Fibroblast of skin of back (primary cell): ENCODE measurements at places on chromosomes 11 and 22.

- no peak for DNase-seq
These were observed 58.7 kb downstream of the AHNAK start for GRCh38 chr11:62487738-62488551.

- DNase-seq, result peak; percentile 83
These were observed 258.1 kb downstream of the C11orf87 start for GRCh38 chr11:109680127-109680526.

DNA sequence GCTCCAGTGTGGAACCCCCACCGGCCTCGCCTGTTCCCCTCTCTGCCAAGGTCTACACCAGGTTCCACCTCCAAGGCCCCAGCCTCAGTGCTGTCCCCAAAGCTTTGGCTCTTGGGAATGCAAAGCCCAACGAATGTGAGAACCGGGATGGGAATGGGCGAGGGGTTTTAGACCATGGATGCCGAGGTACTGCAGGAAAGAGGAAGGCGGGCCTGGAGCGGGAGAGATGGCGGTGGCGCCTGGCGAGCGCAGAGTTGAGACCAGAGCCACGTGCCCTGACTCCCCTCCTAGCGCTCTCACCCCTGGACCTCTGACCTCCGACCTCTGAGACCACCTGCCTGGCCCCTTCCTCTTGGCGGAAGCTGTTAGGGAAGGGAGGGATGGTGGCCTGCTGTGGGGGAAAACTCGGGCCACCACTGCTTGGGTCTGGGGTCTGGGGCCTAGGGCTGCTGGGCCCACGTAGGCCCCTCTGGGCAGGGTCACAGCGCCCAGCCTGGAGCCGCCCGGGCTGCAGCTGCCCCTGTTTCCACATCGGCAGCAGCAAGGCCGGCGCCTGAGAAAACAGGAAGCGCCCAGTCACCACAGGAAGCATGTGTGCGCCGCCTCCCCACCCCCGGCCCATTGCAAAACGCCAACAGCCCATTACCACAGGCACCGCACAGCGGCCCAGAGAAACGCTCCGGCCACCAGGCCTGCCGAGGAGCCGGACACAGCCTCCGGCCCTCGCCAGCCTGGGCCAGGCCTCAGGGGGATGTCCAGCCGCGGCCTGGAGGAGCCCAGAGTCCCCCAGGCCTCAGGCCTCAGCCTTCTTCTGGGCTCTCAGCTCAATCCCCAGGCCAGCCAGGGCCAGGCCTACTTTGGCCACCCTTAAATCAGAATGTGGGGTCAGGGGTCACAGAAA, 13.8 kb upstream of the SLC39A13 start:
- peak; percentile 35 for DNase-seq

DNA sequence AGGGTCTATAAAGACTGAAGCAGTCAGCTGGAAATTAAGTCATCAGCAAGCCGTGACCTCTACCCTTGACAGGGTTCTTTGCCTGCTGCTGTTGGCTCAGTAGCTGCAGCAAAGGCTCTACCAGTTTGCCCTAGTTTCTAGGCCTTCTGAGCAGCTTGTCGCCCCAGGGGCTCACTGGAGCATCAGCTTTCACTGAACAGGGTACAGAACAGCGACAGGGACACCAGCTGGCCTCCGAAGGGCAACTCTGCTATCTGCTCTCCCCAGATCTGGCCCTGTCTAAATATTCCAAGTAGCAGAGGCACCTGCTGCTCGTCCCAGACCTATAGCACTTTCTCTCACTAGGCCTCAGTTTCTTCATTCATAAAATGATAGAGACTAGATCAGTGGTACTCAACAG, 42.4 kb downstream of the SMCO4 start:
- DNase-seq, result no peak

DNA sequence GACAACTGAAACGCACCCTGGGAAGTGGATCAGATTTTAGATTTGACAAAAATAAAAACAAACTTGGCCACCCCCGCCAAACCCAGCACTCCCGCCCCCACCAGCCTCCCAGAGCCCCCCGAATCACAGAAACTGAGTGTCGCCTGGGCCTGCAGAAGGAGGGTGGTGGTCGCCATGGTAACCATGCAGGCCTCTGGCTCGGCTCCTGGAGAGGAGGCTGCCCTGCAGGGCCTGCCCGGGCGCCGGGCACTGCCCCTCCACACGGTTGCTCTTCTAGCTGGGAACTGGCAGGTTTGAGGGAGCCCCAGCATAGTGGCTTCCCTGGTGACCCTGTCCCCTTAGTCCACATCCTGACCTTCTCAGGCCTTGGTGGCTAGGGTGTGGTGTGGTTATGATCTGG, 19.3 kb downstream of the CACNA1I start:
- DNase-seq, result no peak

DNA sequence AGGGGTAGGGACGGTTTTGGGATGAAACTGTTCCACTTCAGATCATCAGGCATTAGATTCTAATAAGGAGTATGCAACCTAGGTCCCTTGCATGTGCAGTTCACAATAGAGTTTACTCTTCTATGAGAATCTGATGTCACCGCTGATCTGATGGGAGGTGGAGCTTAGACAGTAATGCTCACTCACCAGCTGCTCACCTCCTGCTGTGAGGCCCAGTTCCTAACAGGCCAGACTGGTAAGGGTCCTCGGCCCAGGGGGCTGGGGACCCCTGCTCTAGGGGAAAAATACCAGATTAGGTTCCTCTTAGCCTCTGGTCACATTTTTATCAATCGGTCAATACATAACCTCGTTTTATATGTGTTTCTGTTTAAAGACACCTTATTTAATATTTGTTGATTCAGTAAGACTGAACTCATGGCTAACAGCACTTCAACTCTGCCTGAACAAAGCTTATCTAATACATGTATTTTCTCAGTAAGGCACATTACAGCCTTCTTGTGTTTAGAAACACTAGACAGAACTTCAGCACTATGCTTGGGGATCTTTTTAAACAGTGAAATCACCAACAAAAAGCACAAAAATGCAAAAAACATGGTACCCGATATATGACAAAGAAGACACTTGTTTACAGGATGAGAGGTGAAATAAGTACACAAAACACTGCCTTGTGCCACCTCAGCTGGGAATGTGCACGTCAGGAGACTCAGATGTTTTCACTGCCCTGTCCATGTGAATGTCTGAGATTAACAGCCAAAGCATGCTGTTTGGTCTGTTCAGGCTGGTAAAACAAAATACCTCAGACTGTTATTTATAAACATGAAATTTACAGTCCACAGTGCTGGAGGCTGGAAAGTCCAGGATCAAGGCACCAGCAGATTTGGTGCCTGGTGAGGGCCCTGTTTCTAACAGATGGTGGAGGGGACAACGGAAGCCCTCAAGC, 107.5 kb downstream of the USP35 start:
- DNase-seq, result no peak

- peak; percentile 3 for DNase-seq
These were observed 965 bp downstream of the OR9Q1 start for GRCh38 chr11:58024601-58025091.

- DNase-seq, result no peak
These were observed 40.4 kb upstream of the RAPSN start for GRCh38 chr11:47489395-47489755.

DNA sequence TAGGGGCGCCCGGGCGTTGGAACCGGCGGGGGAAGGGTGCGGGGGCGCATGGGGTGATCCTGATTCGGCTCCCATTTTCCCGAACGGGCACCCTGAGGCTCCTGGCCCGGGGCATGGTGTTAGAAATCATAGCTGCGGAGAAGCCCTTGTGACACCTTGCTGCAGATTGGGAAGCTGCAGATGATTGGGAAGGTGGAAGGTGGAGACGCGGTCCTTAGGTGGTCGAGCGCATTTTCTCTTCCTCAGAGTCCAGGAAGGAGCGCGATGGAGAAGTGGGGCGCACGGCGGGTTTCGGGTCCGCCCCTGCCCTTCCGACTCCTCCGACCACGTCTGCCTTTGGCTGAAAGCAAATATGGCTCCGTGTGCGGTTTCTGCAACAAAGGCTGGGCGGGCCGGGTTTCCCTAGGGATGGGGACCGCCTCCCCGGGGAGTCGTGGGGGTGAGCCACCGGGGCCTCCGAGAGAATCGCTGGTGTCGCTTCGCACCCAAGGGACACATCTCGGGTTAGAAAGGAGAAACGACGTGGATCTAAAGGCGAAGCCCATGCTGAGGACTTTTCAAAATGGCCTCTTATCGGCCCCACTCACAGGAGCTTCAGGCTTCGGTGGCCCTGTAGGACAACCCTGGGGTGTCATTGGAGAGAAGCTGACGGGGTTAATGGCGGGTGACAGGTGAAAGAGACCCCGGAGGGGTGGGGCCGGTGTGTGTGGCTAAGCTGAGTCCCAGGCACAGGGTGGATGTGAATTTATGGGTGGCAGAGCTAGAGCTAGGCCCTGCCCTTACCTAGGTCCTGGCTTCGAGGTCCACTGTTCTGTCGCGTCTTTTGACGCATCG, 707 bp upstream of the FTH1 start:
- DNase-seq, result no peak

GRCh38 chr11:626475-627307, at the start of gene SCT:
Gene SCT (minus strand): TSS chr11:627181. CDS start chr11:627143, 38 bp downstream.
- DNase-seq, result no peak

- DNase-seq, result peak; percentile 38
These were observed 34.0 kb upstream of the MMP13 start for GRCh38 chr11:102989379-102990047.

- DNase-seq, result no peak
These were observed 7.4 kb upstream of the ANO1 start for GRCh38 chr11:70070706-70071105.

DNA sequence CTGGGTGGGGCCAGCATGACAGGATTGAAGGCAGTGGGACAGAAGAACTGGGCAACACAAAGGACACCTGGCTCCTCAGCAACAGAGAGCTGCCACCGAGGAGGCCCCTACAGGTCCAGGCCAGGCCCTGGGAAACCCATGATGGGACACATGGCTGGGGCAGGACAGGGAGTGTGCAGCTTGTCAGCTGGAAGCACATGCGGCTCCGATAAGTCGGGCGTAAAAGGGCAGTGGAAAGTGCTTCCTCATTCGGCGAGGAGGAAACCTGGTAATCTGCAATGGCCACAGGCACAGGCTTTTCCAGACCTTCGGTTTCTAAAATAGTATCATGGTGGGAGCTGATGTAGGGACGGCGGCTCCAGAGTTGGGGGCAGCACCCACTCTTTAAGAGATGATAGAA, 16.5 kb downstream of the GNAZ start:
- no peak for DNase-seq

GRCh38 chr11:112771851-112772250, 189.4 kb upstream of the NCAM1 start:
- DNase-seq, result no peak

DNA sequence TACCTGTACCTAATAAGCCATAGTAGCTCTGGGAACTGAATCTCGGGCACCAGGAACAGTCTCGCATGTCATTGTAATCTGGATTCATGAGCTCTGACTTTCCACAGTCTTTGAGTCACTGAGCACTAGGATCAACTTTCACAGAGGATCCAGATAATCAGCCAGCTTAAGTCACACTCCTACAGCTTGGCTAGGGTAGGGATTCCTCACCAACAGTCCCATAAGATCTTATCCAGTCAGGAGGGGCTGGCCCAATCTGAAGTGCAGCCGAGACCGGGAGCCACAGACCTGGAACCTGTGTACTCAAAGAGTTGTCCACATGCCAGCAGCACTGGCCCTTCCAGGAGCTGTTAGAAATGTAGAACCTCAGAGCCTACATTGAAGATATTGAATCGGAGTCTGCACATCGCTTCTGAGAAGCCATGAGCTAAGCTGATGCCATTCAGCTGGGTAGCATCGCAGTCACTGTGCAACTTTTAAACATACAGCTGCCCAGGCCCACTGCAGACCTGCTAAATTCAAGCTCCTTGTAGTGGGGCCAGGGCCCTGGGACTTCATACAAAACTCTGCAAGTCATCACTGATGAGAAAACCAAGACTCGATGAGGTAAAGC, 538.8 kb upstream of the B3GAT1 start:
- peak; percentile 85 for DNase-seq

GRCh38 chr11:68107689-68108088, 13.5 kb downstream of the CHKA start:
- no peak for DNase-seq

GRCh38 chr22:27971926-27972325, 52.9 kb upstream of the PITPNB start:
- DNase-seq, result no peak

GRCh38 chr11:61752117-61752924, at the start of gene MYRF:
Gene MYRF (plus strand): TSS chr11:61752636. CDS start chr11:61752745, 109 bp downstream.
- DNase-seq, result peak; percentile 57

DNA sequence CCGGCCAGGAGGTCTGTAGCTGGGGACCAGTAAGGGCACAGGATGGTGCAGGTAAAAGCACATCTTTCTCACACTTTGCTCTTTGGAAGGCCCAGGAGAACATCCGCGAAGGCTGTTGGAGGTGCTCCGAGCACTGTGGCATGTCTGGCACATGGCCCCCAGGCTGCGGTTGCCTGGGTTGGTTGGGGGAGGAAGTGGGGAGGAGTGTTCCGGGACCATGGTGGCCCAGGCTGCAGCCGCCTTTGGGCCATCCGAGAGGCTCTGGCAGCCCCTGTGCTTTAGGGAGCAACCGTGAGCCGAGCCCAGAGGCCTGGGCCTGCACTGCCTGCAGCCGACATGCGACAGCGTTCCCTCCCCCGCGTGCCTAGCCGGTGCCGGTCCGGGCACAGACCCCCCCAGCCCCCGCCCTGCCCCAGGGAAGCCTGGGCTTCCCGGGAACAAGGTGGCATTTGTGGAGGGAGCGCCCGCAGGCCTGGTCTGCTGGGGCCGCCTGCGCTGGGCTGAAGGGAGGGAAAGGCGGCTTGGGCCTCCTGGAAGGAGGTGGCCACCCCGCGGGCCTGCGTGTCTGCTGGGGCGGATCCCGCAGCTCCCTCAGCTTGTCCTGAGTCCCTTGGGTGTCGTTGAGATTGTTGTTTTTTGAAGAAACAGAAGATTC, 57.9 kb downstream of the GRAMD4 start:
- DNase-seq, result peak; percentile 6

- peak; percentile 67 for DNase-seq
These were observed 4.1 kb downstream of the ST3GAL4 start for GRCh38 chr11:126359431-126360048.

- DNase-seq, result no peak
These were observed 16.6 kb upstream of the PHLDA2 start for GRCh38 chr11:2945757-2946287.

- DNase-seq, result no peak
These were observed 261.4 kb downstream of the KCNA4 start for GRCh38 chr11:29755474-29755873.
